NCI-H1694 treated with DMSO at 0.1 percent for 48 hours (cell line): ENCODE measurements at places on chromosomes 4 and X.
A peak's percentile ranks its signal among the peaks of the same experiment; 100 is the strongest.

DNA sequence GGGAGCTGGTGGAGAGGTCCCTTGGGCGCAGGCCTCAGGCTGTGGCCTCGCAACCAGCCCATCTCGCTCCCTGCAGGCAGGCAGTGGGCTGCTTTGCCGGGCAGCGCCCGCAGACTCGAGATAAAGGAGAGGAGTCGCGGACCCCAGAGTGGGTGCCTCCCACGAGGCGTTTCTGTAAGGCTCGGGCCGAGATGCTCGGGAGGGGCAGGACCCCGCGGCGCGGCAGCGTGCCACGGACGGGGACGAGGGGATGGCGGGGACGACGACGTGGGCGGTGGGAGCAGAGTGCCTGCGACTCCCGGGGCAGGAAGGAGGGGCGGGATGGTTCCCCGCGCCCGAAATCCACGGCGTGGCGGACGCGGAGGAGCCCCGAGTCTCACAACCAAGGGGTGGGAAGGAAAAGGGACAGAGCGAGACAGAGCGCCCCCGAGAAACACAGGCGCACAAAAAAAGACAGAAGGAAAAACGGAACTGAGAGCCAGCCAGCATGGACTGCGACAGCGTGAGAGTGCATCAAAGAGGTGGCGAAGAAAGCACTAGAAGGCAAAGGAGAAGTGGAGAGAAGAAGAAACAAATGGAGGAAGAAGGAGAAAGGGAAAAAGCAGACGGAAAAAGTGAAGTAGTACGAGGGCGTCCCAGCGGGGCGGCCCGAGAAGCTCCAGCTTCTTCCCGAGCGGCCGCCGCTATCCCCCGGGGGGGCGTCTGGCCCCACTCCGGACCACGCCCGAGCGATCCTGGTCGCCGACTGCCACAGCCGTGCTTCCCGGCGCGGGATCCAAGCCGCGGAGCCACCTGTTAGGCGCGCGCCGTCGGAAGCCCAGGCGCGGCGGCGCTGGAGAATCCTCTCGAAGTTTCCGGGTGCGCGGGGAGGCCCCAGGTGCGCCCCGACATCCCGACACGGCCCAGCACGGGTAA, 1.5 kb downstream of the BEND4 start:
- DNase-seq: no peak

GRCh38 chrX:109399831-109400230, 82.1 kb downstream of the GUCY2F start:
- no peak for DNase-seq

- no peak for DNase-seq
Measured at GRCh38 chr4:772776-773175, 53.2 kb downstream of the CPLX1 start.

DNA sequence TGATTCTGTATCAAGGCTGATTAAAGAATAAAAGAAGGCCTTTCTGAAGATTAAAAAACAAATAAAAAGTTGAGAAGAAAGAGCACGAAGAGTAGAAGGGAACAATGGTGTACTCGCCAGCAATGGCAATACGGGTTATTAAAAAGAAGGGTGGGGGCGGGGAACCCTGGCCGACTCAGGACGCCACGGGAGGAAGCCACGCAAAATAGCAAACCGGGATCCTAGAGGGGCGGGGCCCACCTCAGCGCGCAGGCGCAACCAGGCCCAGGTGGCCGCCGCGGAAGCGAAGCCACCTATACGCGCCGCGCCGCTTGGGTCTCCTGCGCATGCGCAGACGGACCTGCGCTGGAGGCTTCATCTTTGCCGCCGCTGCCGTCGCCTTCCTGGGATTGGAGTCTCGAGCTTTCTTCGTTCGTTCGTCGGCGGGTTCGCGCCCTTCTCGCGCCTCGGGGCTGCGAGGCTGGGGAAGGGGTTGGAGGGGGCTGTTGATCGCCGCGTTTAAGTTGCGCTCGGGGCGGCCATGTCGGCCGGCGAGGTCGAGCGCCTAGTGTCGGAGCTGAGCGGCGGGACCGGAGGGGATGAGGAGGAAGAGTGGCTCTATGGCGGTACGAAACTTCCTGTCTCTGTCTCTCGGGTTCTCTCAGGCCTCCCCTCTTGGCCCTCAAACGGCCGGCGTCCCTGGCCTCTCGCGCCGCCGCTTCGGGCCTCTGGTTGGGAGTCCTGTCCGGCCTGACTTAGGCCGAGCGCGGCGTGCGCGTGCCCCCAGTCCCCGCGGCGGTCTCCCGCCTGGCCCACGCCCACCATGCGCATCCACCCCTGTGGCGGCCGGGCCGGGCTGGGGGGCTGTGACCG, at the start of gene FIP1L1:
FIP1L1 (plus strand) TSS at position 323 of the 852 bp plus-strand sequence; CDS start at position 521, 198 bp downstream.
- DNase-seq: peak; percentile 71

GRCh38 chrX:119757979-119758730, at the start of gene SOWAHD:
Gene SOWAHD (plus strand): TSS chrX:119758588. CDS start chrX:119758668, 80 bp downstream.
- DNase-seq: no peak

GRCh38 chr4:4315461-4316149, 25.6 kb downstream of the ZBTB49 start:
- DNase-seq: no peak

DNA sequence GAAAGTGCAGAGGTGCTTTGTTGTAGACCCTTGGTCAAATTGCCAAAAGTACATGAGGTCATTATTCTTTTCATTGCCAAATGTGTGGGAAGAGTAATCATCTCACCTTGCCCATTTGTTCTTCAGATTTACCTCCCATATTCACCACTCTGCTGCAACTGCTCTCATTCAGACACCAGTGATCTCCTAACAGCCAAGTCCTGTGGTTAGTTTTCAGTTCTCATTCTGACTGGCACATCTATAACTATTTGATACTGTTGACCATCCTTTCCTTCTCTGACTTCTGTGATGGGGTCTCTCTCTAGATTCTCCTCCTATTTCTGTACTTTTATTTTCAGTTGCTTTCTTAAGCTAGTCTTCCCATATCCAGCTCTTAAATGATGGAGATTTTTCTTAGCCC, 39.8 kb downstream of the GRIA3 start:
- DNase-seq: no peak

- DNase-seq: no peak
Measured at GRCh38 chrX:120752431-120753082, 122.7 kb upstream of the C1GALT1C1 start.

GRCh38 chr4:139146926-139147629, 29.9 kb downstream of the ELF2 start:
- DNase-seq: no peak

- no peak for DNase-seq
Measured at GRCh38 chr4:139171876-139172691, 4.9 kb downstream of the ELF2 start.

GRCh38 chr4:177706916-177707315, 264.7 kb upstream of the AGA start:
- no peak for DNase-seq

GRCh38 chrX:139692506-139692849, 15.5 kb downstream of the MCF2 start:
- DNase-seq: no peak

GRCh38 chr4:59960143-59960542, 1240.0 kb upstream of the ADGRL3 start:
- no peak for DNase-seq

GRCh38 chr4:185344743-185345538, 50.8 kb downstream of the LRP2BP start:
- no peak for DNase-seq

- no peak for DNase-seq
Measured at GRCh38 chr4:188780028-188780427, 640.8 kb downstream of the TRIML1 start.

GRCh38 chrX:120485638-120486520, 16.8 kb upstream of the LAMP2 start:
- no peak for DNase-seq

GRCh38 chr4:75696581-75696980, 23.4 kb upstream of the G3BP2 start:
- no peak for DNase-seq

GRCh38 chr4:89590128-89590527, 246.8 kb downstream of the SNCA start:
- DNase-seq: no peak

- DNase-seq: no peak
Measured at GRCh38 chr4:6439120-6439762, 33.2 kb downstream of the PPP2R2C start.

DNA sequence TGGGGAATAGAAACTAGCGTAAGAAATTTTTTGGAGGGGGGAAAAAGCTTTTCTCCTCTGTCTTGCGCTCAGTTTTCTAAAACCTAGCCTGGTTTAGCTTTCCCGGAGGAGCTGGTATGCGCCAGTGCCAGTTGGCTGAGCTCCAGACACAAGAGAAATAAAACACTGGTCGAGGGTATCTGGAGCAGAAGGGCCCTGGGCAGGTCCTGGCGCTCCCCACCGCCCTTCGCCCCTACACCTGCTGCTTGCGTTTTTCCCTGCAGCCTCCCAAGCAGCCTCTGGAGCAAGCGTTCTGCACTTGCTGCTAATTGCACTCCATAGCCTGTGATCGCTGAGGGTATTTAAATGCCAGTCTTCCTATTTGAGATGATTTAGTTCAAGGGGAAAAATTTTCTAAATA, 816 bp downstream of the EREG start:
- DNase-seq: no peak

GRCh38 chr4:98946359-98946758, 17.4 kb upstream of the EIF4E start:
- no peak for DNase-seq

DNA sequence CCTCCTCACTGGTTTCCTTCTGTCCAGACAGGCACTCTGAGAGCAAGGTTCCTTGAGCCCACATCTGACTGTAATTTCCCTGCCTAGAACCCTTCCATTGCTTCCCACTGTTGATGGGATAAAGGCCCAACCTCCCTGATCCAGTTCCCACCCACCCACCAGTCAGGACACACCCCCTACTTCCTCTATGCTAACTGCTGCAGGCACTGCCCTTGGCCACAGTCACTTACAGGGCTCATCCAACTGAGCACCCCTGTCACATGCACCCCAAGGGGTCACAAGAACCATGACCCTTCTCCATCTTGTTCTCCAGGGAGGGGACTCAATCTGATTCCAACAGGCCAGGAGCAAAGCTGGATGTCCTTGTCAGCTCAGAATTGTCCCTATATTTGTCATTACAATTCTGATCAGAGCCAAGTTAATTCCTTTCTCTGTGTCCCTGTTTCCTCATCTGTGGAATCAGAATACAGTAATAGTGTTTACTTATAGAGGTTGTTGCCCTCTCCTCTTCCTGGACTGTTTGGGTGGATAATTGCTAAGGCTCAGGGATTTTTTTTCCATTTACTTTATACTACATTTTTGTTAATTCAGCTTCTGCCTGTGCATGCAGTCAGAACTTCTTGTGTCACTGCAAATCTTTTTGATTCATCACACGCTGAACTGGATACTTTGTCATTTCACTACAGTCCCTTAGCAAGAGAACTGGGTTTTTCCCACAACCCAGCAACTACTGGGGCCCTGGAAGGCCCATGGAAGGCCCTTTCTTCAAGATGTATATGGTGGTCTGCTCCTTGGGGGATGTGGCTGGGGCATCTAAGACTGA, 105.6 kb upstream of the MAMLD1 start:
- DNase-seq: no peak

DNA sequence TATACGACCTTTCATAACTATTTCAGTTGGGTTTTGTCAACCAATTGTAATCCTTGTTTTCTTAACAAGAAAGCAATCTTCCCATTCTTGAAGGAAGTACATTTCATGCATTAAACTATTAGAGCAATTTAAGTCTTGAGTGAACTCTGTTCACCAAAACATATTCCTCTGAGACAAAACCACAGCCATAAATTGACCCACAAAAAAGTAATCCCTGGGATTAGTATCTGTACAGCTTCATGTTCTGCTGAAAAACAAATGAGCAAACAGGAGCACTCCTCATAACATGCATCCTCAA, 207.0 kb upstream of the PDE5A start:
- no peak for DNase-seq

DNA sequence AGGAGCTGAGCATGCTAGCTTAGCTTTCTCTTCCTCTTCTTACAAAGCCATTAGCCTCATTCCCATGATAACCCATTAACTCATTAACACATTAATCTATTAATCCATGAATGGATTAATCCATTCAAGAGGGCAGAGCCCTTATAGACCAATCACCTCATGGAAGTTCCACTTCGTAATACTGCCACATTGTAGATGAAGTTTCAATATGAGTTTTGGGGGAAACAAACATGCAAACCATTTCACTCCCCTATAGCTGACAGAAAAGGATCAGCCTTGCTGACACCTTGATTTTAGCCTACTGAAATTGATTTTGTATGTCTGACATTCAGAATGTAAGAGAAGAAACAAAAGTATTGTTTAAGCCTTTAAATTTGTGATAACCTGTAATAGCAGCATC, 251.8 kb upstream of the GALNTL6 start:
- DNase-seq: no peak

DNA sequence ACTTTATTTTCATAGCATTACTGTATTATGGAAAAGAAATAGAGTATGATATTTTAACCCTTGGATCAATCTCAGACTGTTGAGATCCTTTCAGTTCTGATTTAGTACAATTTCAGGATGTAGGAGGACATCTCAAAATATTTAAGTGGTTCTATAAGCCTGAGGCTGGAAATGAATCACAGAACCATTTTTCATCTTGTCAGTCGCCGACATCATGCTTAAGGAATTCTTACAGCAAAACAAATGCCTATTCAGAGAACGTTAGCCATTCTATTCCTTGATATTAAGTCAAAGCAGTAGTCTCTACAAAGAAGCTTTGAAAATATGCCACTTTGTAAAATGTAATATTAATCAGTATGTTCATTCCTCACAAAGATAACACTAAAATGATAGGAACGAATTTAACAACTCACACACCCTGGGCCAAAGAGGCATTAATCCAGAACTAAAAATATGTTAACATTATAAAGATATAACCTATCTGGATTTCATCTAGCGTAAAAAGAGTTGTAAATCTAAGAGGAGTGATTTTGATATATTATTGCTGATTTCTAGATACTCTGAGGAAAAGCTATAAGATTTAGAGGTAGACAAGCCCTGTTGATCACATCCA, 152.0 kb downstream of the GASK1B start:
- no peak for DNase-seq

DNA sequence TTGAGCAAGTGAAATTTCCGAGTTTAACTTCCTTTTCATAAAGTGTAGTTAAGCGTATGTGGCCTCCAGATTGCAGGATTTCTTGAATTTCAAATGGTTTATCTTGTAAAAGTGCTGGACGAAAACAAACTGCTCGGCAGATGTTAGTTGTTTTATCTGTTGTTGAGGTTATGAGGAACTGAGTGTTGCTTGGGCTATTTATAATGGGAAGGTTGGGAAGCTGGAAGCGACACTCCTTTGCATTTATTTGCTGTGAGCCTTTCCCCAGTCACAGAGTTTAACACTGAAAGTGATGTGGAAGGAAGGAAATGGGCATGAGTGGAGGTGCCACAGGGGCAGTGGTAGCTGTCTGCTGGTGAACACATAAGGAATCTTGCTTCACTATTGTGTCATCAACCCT, 284.9 kb downstream of the PCDH7 start:
- DNase-seq: no peak

- DNase-seq: peak; percentile 8
Measured at GRCh38 chr4:15729910-15730533, 27.2 kb downstream of the BST1 start.
